EL (cell line): ENCODE measurements at places on chromosomes 6 and 20.
A peak's percentile ranks its signal among the peaks of the same experiment; 100 is the strongest.

- DNase-seq = peak; percentile 58
Measured at GRCh38 chr6:219641-220198, 72.6 kb upstream of the DUSP22 start.

DNA sequence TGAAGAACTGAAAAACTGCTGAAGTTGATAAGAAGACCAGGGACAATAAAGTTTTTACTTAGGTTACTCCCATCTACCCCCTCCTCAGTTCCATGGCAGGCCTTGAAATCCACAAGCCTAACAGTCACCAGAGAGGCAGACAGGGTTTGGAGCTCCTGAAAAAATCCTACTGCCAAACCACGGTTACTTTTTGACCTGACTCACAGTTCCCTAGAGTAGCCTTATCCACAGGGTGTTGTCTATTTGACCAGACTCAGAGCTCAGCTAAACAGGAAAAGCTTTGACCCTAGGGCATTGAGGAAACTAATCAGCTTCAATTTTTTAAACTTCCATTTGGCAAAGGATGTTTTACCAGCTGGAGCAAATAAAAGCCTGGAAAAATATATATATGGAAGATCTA lies 257.7 kb upstream of the NT5E start:
- DNase-seq = peak; percentile 27

DNA sequence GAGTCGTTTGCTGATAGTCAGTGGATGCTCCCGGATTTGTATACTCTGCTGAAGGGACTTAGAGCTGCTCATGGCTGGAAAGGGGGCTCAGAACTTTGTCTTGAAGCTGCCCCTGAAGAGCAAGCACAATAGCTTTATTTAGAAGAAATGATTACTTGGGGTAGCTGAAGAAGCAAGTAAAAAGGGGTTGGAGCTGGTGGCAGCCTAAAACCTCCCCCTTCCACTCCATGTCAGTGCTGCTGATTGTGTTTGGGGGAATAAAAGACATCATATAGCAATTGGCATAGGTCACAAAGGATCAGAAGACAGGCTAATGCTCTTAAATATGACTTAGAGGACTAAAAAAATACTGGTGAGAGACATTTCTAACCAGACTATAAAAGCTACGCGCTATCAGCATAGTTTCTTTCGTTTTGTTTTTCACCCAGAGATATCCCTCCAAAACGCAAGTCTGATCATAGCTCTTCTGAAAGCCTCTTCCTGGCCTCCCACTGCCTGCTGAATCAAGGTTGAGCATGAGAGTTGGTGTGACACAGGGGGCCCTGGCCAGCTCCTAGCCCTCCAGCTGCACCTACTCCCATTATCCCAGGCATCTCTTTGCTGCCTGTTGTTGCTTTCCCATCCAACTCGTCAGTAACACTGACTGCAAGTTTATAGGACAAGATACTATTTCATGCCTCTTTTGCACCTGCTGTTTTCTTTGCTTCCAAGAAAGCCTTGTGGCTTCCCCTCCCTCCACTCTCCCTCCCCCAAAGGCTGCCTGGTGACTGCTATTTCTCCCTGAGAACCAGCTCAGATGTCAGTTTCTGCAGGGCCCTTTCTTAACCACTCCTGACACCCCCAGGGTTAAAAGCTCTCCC lies 33.9 kb upstream of the SGK1 start:
- DNase-seq = no peak

DNA sequence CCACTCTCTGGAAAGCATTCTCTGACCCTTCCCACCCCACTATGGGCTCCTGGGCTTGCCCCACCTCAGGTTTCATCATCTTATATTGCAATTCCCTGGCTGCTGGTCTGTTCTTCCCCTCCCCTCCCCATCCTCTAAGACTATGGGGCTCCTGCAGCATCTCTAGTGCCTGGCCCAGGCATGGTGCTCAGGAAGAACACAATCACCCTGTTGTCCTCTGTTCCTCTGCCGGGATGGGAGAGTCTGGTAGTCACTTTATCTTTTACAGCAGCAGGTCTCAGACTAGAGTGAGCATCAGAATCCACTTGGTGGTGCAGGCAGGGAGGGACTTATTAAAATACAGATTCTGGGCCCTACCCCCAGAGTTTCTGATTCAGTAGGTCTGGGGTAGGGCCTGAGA lies 5.0 kb upstream of the LPIN3 start:
- no peak for DNase-seq

- DNase-seq = no peak
Measured at GRCh38 chr6:151108548-151108947, 131.2 kb upstream of the AKAP12 start.

DNA sequence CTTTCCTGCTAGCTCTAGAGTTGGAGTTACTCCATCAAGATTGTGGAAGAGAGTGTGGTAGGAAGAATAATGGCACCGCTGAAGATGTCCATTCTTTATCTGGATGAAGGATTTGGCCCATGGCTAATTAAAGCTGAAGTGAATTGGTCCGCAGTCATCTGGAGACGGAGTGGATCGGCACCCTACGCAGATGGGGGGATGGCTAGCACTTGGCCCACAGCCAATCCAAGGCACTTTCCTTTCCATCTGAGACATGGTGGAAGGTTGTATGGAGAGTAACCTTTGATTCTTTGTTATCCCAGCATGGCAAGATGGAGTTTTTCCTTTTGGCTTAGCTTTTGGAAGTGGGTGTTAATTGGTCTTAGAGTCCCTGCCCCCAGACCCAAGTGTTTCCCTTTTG lies 88.3 kb downstream of the JPH2 start:
- no peak for DNase-seq
